ENCODE measurements at places on chromosomes 1 and 21. TPM values are rescaled to one million over a fixed set of nuclear protein-coding genes. Genes with fewer than 3 reads are reported as not detected.

NHLH1 gene
- polyA plus RNA-seq, result not detected

OR10J1 gene
- not detected for polyA plus RNA-seq

PRAMEF15 gene
- not detected for polyA plus RNA-seq

ALX3 gene
- polyA plus RNA-seq, result 0.07 TPM

TMPRSS2 gene
- 0.11 TPM for polyA plus RNA-seq

E2F2 gene
- 0.16 TPM for polyA plus RNA-seq

ESPN gene
- 0.20 TPM for polyA plus RNA-seq

C1orf94 gene
- not detected for polyA plus RNA-seq

UMODL1 gene
- not detected for polyA plus RNA-seq

SLC5A9 gene
- polyA plus RNA-seq, result 0.06 TPM

THEM5 gene
- polyA plus RNA-seq, result not detected

SPRR4 gene
- not detected for polyA plus RNA-seq

C1QB gene
- 288 TPM for polyA plus RNA-seq

TRAF3IP3 gene
- polyA plus RNA-seq, result 1.8 TPM

TMCO4 gene
- 23.2 TPM for polyA plus RNA-seq

CLDN17 gene
- not detected for polyA plus RNA-seq

RAD54L gene
- 0.11 TPM for polyA plus RNA-seq

LPAR3 gene
- polyA plus RNA-seq, result 6.0 TPM

S100A14 gene
- polyA plus RNA-seq, result 12.9 TPM

ZNF683 gene
- polyA plus RNA-seq, result not detected

PRDM16 gene
- polyA plus RNA-seq, result 1.6 TPM

All from adipose tissue (tissue), 3 donors.